ENCODE measurements at places on chromosomes 1 and 21.

DNA sequence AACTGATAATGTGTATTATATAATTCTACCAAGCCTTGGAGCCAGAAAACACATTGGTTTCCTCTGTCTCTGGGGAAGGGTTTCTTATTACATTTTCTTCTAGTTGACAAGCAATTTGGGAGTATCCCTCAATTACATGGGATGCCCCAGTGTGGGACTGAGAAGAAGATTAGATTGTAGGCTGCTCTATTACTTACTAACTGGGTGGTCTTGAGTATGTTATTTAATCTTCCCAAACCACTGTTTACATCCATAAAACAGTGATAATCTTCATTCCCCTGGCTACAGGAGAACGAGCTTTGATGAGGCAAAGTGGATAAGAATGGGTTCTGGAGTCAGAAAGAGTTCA, 105.8 kb downstream of the TSEN15 start:
- no peak for DNase-seq

- DNase-seq, result no peak
Measured at GRCh38 chr1:209752890-209753289, 3.0 kb upstream of the TRAF3IP3 start.

DNA sequence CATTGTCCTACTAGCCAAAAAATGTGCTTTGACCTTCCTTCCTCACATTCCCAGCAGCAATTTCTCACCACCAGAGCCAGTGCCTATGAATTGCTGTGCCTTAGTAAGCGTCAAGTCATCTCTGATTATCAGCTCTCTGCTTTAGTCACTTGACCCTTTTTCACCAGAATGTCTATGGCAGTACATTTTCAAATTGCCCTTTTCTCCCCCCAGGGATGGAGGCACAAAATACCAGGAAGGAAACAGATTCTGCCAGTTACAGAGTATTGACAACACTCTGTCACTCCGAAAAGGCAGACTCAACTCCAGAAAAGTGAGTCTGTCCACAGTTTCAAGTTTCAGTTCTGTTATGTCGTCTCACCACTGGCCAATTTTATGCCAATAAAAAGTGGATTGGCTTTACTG, 167.4 kb downstream of the TNFSF18 start:
- no peak for DNase-seq

DNA sequence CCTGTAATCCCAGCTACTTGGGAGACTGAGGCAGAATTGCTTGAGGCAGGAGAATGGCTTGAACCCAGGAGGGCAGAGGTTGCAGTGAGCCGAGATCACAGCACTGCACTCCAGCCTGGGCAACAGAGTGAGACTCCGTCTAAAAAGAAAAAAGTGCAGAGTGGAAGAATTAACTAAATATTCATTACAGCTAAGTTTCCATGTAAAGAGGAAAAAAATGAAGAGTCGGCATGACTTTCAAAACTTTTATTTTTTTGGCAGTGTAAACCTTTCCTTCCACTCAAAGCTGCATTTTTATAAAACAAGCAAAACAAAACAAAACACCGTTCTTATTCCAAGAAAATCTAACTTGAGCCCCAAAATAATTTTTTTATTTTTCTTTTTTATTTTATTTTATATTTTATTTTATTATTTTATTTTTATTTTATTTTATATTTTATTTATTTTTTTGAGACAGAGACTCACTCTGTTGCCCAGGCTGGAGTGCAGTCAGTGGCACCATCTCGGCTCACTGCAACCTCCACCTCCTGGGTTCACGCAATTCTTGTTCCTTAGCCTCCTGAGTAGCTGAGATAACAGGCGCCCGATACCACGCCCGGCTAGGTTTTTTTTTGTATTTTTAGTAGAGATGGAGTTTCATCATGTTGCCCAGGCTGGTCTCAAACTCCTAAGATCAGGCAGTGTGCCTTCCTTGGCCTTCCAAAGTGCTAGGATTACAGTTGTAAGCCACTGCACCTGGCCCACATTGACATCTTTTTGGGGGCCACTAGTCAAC, 62.9 kb downstream of the PACC1 start:
- DNase-seq, result no peak

- no peak for DNase-seq
Measured at GRCh38 chr1:24373044-24373443, 40.5 kb downstream of the STPG1 start.

DNA sequence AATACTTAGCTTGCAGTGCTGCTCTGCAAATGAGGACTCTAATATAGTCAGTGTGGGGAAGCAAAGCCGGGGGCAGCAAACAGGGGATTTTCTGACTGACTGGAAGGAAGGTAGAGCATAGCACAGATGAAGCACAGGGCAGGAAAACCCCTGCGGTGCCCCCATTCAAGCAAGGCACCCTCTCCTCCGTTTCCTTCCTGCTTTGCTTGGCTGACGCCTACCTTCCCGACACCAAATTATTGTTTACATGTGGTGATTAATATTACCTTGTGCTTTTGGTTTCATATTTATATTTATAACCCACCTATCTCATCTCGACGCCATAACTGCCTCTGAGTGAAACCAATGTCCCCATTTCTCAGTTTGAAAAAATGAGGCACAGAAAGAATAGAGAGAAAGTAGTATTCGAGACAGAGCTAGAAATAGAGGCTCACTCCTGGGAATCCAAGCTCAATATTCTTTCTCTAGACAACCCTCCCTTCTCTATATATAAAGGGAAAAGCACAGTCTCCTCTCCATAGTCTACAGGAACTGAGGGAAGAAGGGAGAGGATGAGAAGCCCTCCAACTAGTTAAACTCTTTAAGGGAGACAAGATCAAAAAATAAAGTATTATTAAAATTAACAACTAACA, 41.3 kb downstream of the PIK3C2B start:
- no peak for DNase-seq

DNA sequence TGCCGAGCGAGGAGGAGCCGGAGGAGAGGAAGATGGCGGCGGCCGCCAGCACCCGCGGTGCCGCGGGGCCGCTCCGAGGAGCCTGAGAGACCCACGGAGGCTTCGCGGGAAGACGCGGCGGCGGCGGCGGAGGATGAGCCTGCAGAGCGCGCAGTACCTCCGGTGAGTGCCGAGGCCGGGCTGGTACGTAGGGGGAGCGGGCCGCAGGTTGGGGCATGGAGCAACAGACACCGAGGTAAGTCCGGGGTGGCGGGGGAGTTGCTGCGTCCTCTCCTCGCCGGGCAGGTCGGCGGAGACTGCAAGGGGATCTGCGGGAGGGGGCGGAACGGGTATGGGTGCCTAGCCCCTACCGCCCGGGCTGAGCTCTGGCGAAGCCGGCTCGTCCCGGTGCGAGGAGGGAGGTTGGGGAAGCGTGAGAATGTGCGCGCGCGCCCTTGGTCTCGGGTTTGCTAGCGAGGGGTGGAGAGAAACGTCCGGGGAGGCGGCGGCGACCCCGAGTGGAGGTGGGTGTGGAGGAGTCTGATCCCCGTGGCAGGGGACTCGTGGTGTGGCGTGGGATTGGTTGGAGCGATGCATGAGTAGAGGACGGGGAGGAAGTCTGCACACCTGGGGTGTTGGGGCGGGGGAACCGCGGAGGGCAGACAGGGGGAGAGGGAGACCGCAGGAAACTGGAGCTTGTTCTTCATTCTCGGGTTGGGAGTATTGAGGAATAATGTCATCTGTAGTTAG, at the start of gene SMG7:
Gene SMG7, plus strand, starts transcription at position 12 of the 729 bp plus-strand sequence. Its CDS starts 122 bp downstream, at position 134.
- DNase-seq, result no peak

DNA sequence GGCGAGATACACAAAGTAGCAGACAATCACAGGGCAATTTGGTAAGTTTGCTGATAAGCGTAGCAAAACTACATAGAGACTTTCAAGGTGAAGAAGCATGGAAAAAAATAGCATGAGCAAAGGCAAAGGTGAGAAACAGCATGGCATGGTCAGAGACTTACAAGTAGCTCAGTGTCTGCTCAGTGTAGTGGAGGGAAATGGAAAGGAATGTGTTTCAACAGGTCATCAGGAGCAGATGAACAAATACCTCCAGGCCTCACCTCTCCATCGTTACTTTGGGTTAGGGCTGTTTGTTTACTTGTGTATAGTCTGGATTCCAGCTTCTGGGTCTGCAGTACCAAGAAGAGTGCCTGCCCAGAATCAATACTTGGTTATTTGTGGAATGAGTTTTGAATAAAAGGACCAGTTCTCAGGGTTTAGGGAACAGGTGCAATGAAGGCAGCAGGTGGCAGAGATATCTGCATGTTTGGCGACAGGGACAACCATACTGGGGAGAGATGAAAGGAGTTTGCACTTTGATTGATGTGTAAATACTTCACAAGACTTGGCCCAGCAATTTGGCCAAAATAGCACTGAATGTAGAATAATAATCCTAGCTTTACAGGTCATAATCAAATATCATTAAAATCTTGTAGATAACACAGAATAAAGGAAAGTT, 97.0 kb upstream of the FGGY start:
- no peak for DNase-seq

GRCh38 chr1:203116091-203116820, 11.3 kb upstream of the ADORA1 start:
- no peak for DNase-seq

DNA sequence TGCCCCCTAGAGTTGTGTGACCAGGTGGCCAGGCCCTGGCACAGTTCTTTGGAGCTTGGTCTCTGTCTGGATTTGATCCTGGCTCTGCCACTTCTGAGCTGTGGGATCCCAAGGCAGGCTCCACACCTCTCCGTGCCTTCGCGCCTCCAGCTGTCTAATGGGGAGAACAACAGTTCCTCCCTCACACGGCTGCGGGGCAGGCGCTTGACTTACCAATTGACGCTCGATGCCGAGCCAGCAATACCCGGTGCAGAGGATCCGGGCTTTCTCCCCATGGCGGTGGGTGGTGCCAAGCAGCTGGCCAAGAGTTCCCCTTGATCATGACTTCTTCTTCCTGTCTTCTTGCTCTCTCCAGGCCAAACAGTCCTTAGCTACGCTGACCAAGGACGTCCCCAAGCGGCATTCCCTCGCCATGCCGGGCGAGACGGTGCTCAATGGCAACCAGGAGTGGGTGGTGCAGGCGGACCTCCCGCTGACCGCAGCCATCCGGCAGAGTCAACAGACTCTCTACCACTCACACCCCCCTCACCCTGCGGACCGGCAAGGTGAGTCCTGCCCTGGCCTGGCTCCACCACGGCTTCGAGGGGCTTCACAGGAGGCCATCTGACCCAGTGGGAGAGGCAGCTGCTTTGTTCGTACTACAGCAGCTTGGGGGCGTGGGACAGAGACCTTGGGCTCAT, 97.7 kb upstream of the TMEM51 start:
- no peak for DNase-seq

GRCh38 chr1:233843525-233844204, 60.8 kb upstream of the SLC35F3 start:
- no peak for DNase-seq

DNA sequence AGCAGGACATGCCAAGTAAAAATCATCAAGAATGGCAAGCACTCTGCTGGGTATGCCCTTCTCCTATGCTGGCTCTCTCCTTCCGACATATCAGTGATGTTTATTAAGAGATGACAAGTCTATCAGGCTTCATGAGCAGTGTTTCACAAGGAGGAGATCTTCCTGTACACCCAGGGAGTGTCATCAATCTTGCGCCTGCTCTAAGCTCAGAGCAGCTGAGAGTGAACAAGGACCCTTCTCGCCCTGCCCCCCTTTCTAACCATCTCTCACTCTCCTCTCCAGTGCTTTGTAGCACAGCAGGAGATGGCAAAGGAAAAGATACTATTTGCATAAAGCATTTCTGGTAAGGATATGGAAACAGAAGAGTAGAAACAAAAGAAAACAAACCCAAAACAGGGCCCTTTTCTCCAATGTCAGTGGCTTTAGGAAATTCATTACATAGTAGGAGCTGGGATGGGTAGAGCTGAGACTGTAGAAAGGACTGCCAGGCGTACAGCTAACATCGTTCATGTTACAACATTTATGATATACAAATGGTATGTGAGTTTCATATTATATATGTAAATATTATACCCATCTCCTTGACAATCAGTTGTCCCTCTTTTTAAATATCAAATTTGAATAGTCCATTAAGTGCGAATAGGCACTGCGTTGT, 201.7 kb downstream of the NUF2 start:
- DNase-seq, result no peak

- no peak for DNase-seq
Measured at GRCh38 chr1:164583835-164584539, 25.0 kb downstream of the PBX1 start.

DNA sequence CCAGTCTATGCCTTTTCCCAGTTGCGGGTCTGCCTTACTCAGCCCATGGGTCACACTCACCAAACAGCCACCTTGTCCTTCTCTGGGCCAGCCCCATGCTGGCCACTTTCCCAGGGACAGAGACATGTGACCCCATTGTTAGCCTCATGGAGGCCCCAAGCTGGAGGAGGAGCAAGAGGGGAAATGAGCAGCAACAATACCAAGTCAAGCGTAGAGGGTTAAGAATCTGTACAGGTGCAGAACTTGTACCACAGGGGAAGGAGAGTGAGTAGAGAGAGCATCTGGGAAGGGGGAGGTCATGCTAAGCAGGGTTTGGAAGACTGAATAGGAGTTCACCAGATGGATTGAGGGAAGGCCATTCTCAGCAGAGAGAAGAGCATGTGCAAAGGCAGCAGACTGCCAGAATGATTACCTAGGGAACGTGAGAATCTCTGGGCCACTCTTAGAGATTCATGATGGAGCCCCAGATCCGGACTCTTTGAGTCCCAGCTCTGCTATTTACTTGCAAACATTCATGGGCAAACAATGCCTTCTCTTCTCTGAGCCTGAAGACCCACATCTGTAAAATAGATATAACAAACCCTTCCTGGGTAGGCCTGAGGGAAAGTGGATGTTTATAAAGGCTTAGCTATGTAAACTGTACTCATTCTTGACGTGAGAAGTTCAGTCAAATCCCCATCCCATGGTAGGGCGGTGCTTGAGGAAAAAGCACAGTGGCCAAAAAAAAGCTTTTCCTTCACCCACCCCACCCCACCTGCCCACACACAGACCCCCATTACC, 2.8 kb upstream of the SLC2A1 start:
- no peak for DNase-seq

GRCh38 chr1:203663294-203663693, 36.7 kb downstream of the ATP2B4 start:
- DNase-seq, result no peak

GRCh38 chr1:86119214-86119764, 37.3 kb downstream of the COL24A1 start:
- no peak for DNase-seq

GRCh38 chr21:40635391-40635790, 211.6 kb downstream of the DSCAM start:
- DNase-seq, result no peak

GRCh38 chr1:62356257-62356835, 37.1 kb upstream of the KANK4 start:
- DNase-seq, result no peak

- no peak for DNase-seq
Measured at GRCh38 chr1:212975111-212975918, 25.0 kb downstream of the VASH2 start.

- no peak for DNase-seq
Measured at GRCh38 chr1:23913212-23913880, at the start of gene CNR2. CNR2 (minus strand) TSS chr1:23913362; CDS start chr1:23875617, 37,745 bp downstream.

All from neuronal stem cell (in vitro differentiated cells).